ENCODE measurements at places on chromosomes 16 and 17. TPM values are rescaled to one million over a fixed set of nuclear protein-coding genes. Genes with fewer than 3 reads are reported as not detected.

DNA sequence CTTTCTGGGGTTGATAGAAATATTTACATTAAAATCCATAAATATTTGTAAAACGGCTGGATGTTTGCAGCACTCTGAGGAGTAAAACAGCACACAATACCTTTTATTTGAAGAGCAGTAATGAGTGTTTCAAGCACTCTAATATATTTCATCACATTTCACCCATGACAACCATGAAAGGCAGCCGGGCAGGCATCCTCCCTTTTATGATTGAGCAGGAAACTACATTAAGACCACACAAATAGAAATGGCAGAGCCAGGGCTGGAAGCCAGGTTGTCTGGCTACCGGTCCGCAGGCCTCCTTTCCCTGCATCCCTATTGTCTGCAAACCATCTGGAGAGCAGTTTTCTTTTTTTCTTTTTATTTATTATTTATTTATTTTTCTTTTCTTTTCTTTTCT is 23.1 kb upstream of the GPRC5C start:
- no peak overlapping the region for H3K4me3 ChIP-seq
- no peak overlapping the region for H3K27ac ChIP-seq
- peaks cover 10% of the 10 kb centered on the region for H3K4me1 ChIP-seq
- no peaks in the 10 kb centered on the region for H3K27me3 ChIP-seq
- no peaks in the 10 kb centered on the region for H3K36me3 ChIP-seq

GRCh38 chr16:52411011-52411410 is 135.9 kb downstream of the TOX3 start:
- H3K4me3 ChIP-seq, result no peak overlapping the region
- no peak for DNase-seq
- H3K27ac ChIP-seq, result no peak overlapping the region
- H3K27me3 ChIP-seq, result no peaks in the 10 kb centered on the region

DNA sequence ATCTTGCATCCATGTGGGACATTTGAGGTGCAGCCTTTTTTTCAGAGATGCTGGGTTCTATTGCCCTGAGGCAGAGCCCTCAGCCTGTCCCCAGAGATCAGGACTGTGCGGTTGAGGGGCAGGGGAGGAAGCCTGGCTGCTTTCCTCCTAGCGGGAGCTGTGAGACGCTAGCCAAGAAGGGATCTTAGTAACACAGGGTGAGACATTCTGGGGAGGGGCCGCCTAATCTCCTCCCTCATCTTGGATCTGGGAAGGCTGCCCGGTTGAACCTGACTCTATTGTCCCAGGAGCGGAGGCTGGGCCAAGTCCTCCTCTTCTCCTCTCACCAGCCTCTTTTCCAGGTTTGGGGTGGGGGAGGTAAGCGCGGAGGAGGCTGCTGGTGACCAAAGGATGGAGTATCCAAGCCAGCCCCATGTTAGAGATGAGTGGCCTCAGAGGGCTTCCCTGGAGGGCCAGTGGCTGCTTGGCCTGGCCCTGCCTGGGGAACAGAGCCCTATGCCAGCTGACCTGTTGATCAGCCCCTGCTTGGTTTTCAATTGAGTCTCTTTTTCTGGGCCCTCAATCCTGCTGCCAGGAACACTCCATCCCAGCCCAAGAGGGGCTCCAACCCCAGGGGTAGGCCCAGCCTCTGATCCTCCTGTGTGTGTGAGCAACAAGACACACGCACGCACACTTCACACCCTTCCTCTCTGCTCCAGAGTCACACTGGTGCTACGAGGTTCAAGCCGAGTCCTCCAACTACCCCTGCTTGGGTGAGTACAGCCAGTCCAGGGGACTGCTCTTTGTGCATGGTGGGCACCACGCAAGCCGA is 5.0 kb downstream of the CA4 start:
- no peak overlapping the region for H3K27ac ChIP-seq
- DNase-seq, result peak; percentile 2
- no peak overlapping the region for H3K4me3 ChIP-seq
- H3K27me3 ChIP-seq, result peaks cover 21% of the 10 kb centered on the region
- H3K36me3 ChIP-seq, result no peaks in the 10 kb centered on the region

DNA sequence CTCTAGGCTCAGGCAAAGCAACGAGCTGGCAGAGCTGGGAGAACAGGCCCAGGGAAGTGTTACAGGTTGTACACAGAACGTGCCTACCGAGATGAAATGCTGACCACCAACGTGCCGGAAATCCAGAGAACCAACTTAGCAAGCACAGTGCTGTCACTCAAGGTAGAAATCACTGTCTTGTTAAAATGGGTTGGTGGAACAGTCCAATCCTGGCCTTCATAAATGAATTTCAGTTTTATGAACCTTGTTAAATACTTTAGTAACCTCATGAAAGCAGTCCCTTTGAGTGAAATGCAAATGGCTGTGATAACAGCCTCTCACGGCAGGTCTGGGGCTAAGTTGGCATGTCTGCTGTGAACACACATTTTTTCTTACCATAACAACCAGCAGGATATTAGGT is 29.0 kb downstream of the ETV4 start:
- no peaks in the 10 kb centered on the region for H3K4me1 ChIP-seq
- no peak overlapping the region for H3K27ac ChIP-seq
- no peaks in the 10 kb centered on the region for H3K27me3 ChIP-seq
- no peak for DNase-seq
- no peak overlapping the region for H3K4me3 ChIP-seq

- peak overlapping the region; percentile 97 for H3K27ac ChIP-seq
- H3K36me3 ChIP-seq, result no peaks in the 10 kb centered on the region
- H3K4me3 ChIP-seq, result peak overlapping the region; percentile 62
- peaks cover 35% of the 10 kb centered on the region for H3K4me1 ChIP-seq
Measured at GRCh38 chr17:45146890-45147580, 1.2 kb upstream of the HEXIM1 start.

GRCh38 chr16:50666658-50667496 is 14.2 kb downstream of the SNX20 start:
- no peak overlapping the region for H3K27ac ChIP-seq
- no peaks in the 10 kb centered on the region for H3K36me3 ChIP-seq
- peak; percentile 55 for DNase-seq
- no peak overlapping the region for H3K4me3 ChIP-seq

- no peak for DNase-seq
- no peak overlapping the region for H3K27ac ChIP-seq
- H3K36me3 ChIP-seq, result no peaks in the 10 kb centered on the region
- no peaks in the 10 kb centered on the region for H3K27me3 ChIP-seq
Measured at GRCh38 chr16:54462151-54462651, 175.6 kb upstream of the IRX3 start.

HEATR9 gene
- total RNA-seq, result not detected

- no peaks in the 10 kb centered on the region for H3K36me3 ChIP-seq
- no peak for DNase-seq
- H3K4me3 ChIP-seq, result no peak overlapping the region
- peaks cover 2% of the 10 kb centered on the region for H3K4me1 ChIP-seq
- no peak overlapping the region for H3K27ac ChIP-seq
Measured at GRCh38 chr16:61831351-61831917, 204.8 kb downstream of the CDH8 start.

DNA sequence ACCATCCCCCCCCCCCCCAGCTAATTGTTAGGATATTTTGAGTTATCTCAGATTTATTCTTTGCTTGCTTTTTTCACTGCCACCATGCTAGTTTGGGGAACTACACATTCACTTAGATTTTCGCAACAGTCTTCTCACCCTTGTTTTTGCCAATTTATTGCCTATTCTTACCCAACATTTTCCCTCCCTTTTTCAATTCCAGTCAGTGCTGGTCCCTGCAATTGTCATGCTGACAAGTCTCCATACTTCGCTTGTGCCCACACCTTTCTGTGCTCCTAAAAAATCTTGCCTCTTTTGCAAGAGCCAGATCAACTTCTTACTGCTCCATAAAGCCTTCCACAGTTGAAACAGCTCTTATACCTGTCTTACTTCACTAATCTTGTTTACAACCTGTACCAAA is 16.3 kb downstream of the TNRC6A start:
- H3K4me1 ChIP-seq, result peaks cover 82% of the 10 kb centered on the region

PPP1R1B gene
- total RNA-seq, result 1.5 TPM

C16orf95 gene
- 1.2 TPM for total RNA-seq

Data from GM23338 (cell line).